ENCODE measurements at places on chromosomes 1 and 21.

DNA sequence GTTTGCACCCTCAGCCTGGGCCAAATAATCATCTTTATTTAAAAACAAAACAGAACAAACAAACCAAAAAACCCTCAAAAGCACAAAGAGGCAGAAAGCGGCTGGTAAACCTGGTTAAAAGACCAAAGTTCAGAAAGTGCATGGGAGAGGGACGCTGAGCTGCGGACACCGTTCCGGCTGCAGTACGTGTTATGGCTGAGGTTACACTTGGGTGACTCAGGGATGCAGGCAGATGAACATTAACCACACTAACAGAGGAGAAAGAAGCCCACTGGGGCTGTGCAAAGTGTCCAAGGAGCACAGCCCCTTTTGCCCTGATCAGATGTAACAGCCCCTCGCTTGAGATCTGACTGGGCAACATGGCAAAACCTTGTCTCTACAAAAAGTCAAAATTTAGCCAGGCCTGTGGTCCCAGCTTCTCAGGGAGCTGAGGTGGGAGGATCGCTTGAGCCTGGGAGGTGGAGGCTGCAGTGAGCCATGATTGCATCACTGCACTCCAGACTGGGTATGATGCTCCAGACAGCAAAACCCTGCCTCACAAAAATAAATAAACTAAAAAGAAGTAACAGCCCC is 28.3 kb downstream of the GPR157 start:
- DNase-seq, result no peak

- no peak for DNase-seq
These were observed 43.7 kb upstream of the COL6A1 start for GRCh38 chr21:45937721-45938452.

- no peak for DNase-seq
These were observed 60.4 kb upstream of the PSEN2 start for GRCh38 chr1:226809785-226810571.

DNA sequence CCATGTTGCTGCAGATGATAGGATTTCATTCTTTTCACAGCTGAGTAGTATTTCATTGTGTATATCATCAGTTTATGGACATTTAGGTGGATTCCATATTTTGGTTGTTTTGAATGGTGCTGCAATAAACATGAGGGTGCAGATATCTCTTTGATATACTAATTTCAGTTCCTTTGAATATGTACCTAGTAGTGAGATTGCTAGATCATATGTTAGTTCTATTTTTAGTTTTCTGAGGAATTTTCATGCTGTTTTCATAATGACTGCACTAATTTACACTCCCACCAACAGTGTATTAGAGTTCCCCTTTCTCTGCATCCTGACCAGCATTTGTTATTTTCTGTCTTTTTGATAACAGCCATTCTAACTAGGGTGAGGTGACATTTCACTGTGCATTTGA is 82.1 kb downstream of the BRINP2 start:
- DNase-seq, result no peak

Data from bronchial epithelial cell (primary cell).